Osteoblast (primary cell): ENCODE measurements at places on chromosomes 5 and 9. TPM values are rescaled to one million over a fixed set of nuclear protein-coding genes. Genes with fewer than 3 reads are reported as not detected.

DNA sequence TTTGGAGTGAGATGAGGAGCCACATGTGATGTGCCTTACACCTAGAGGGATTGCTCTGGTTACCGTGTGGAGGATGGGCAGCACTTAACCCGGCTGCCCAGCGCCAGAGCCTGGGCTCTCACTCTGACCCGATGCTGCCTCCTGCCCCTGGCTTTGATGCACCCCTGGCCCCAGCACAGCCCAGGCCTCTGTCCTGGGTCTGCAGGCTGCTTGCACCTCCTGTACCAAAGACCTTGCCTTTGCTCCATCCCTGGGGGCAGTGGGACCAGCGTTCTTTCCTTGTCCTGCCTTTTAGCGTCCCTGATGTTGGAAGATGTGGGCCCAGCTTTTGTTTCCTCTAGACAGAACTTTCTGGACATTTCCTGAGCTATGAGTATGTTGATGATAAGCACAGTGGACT, 40.4 kb downstream of the FGF18 start:
- DNase-seq: no peak

GRCh38 chr9:6567140-6567591, 78.4 kb downstream of the GLDC start:
- no peak for DNase-seq

DNA sequence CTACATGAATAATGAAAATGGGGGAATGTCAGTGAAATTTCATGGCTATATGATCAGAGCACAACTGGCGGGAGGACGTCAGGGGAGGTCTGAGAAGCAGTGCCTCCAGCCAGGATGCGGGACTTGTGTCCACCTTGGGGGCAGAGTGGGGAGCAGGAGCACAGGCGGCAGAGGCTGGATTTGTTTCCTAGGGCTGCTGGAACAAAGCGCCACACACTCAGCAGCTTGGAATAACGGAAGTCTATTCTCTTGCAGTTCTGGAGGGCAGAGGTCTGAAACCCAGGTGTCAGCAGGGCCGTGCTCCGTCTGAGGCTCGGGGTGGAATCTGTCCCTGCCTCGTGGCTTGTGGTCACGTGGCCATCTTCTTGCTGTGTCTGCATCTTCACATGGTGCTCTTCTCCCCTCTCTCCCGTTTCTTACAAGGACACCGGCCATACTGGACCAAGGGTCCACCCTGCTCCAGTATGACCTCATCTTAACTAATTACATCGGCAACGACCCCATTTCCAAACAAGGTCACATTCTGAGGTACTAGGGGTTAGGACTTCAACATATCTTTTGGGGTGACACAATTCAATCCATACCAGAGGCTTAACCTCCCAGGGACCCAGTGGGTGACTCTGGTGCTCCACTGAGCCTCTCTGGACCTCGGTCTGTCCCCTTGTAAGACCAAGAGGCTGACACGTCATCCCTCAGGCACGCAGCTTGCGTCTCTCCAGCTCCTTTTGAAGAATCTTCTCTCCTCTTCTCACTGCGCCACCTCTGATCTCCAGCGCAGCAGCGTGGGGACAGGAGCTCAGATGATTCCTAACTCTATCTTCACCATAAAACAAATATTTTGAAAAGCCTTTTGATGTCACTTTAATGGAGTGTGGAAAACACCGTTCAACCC, 202.5 kb downstream of the CDK5RAP2 start:
- DNase-seq: no peak

GRCh38 chr5:87722286-87722685, 309.6 kb upstream of the CCNH start:
- DNase-seq: peak; percentile 37

- DNase-seq: peak; percentile 27
Observed at GRCh38 chr5:178988436-178989220, 6.5 kb downstream of the GRM6 start.

DNA sequence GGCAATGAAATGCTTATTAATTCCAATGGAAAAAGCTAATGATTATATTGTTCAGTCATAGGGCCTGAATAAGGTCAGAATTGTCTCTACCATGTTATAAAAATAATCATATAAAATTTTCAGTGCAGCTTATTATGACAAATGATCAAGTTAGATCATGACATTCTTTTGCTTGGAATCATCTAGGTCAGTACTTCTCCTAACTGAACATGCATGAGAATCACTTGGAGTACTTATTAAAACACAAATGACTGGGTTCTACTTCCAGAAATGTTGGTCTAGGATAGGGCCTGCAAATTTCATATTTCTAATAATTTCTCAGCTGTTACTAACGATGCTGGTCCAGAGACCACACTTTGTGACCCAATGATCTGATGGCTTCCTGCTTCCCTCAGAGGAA, 806.0 kb upstream of the ZNF608 start:
- DNase-seq: no peak

DNA sequence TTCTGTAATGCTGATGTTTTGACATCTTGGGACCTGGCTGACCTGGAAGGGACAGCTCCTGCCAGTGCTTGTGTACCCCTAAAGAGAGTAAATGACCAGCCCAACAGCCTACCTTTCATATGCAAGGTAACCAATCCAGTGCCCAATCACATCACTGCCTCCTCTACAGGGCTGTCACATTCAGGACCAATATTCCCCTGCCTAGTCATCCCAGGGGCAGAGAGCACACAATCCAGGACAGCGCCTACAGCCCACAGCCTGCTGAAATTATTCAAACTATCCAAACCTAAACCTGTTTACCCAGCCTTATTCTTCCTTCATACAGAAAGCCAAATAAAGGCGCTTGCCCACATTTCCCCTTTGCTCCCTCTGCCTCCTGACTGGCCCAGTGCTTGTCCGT, 284.1 kb downstream of the CTNND2 start:
- DNase-seq: peak; percentile 0

DNA sequence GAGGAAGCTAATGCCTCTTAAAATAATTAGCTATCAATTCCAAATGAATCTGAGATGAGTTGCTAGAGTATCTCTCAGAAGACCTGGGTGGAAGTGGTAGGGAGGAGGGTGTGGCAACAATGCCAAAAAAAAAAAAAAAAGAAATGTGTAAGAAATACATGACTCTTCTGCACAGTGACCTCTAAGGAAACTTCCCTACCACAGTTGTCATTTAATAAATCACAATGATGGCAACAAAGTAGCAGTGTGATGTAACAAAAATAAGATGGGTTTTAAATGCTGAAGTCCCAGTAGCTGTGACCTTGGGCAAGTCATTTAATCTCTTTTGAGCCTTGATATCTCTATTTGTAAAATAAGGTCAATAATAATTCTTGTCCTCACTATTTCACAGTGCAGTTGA, 7.2 kb downstream of the FOXD1 start:
- no peak for DNase-seq

GRCh38 chr5:53590759-53591158, 30.3 kb downstream of the NDUFS4 start:
- no peak for DNase-seq

GRCh38 chr5:82523633-82524032, 245.5 kb upstream of the RPS23 start:
- DNase-seq: no peak

DNA sequence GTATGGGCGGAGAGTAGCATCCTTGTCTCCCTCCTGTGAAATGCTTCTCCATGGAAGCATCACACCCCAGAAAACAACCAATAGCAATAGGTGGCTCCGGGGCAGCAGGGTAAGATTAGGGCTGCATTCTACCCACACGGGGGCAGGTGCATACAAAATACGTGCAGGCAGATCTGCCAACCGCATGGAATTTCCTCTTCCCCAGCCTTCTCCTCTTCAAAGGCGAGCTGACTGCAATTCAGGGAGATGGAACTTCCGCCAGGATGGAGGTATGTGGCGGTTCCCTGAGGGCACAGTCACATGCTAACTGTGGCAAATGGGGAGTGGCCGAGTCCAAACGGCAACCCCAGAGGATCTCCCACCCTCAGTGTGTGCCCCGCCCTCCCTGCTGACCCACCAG, 81.5 kb downstream of the LMNB1 start:
- DNase-seq: peak; percentile 52

- DNase-seq: no peak
Observed at GRCh38 chr9:8011974-8012373, 212.4 kb upstream of the DMAC1 start.

GRCh38 chr5:11292648-11293356, 531.8 kb upstream of the DAP start:
- no peak for DNase-seq

GRCh38 chr9:134382733-134383132, 56.5 kb downstream of the RXRA start:
- no peak for DNase-seq

GRCh38 chr5:39447968-39448367, 23.2 kb upstream of the DAB2 start:
- peak; percentile 39 for DNase-seq

GRCh38 chr5:81520769-81521168, 126.8 kb upstream of the ACOT12 start:
- DNase-seq: no peak

- DNase-seq: no peak
Observed at GRCh38 chr5:142181096-142181495, 72.5 kb downstream of the NDFIP1 start.

GRCh38 chr5:133565993-133566392, 46.3 kb downstream of the FSTL4 start:
- DNase-seq: no peak

DNA sequence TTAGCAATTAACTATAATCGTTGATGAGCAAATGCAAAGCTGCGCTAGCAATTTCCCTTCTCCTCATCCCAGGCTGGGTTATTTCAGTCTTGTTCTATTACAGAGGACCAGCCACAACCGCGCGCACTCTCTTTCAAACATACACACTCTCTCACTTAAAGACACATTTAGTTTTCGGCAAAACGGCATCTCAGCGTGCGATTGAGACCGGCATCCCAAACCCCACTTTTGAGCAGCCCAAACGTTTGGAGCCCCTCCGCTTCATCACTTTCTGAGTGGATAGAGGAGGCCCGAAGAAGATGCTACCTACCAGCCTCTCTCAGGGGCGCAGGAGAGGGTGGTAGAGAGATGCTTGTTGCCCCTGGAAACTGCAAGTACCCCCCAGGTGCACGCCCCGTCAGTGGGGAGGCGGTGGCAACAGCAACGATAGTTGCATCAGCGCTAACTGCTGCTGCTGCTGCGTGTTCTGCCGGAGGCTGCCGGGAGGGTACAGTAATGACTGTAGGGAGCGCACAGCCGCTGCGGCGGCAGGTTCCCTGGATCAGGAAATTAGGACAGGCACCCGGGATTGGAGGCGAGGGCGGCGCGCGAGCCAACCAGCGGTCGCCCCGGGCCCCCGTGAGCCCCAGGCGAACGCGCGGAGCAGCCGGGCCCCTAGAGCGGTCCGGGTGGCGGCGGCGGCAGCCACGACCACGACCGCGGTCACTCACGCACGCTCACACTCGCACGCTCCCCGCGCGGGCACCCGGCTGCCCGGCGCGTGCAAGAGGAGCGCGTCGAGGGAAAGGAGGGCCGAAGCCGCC, 467 bp upstream of the VLDLR start:
- DNase-seq: peak; percentile 95

DNA sequence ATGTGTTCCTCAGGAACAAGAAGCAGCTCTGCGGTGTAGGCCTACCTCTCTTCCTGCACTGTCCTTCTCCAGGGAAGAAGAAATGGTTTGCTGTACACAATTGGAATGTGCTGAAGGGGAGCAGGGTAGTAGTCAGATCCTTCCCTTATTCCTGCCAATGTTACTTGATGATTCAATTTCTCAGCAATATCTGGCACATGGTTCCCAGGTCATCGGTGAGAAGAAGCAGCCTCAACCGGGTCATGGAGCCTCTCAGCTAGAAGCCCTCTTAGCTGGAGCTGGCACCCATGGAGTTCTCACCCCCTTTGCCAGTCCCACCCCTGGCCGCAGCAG, 36.9 kb downstream of the ACTBL2 start:
- DNase-seq: peak; percentile 64

DNA sequence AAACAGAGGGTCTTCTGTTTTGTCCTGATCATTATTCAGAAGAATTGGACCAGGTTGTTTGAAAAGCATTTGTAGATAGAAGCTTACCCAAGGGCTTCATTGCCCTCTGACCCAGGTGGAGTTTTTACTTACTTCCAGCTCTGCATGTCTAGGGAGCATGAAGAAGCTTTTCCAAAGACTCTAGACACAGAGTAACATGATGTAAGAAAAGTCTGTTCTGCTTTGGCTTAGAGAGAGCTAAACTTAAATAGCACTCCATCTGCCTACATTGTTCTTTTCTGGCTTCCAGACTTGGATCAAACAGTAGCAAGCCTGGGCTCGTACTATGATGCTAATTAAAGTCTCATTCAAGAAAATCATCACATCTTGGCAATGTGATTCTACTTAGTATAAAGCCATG, 112.1 kb downstream of the SNCAIP start:
- no peak for DNase-seq

GRCh38 chr9:34771007-34771406, 61.1 kb upstream of the CCL21 start:
- DNase-seq: no peak

DNA sequence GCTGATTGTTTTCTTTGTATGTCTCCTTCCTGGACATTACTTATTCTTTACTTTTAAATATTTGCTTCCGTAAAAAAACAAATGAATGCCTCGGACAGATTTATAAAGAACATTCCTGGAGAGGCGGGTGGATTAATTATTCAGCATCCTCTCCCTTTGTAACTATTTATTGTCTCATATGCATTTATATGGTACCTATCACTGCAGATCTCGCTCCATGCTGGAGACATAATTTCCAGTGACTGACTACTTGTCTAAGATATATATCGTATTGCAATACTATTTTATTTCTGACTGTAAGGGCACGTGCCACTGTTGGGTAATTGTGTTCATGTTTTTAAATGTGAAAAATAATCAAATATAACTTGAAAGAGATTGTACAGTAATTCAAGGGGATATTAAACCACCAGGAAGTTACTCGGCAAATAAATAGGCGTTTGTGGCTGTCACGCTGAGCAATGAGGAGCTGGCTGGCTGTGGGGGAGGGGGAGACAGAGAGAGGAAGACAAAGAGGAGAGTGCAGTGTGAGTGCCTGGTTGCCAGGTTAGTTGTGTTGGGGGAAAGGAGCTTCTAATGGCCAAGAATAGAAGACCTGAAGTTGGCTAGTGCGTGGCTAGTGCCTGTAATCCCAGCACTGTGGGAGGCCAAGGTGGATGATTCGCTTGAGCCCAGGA, 131.8 kb upstream of the GABRP start:
- DNase-seq: no peak

DNA sequence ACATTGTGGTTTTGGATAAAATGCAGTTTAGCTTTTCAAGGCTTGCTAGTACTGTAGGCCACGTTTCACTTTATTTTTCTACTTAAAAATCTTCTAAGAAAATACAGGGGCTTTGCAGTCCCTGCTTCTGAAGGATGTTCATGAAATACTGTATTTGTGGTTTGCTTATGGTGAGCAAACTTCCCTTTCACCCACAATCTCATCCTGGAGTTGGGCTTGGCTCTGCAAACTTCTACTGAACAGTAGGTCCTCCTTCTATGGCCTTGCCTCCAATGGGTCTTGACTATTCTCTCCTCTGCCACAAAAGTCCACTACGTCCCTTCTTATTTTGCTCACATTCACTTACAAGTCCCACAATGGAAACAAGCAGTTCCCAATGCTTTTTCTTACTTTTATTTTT, 502.7 kb upstream of the KLF4 start:
- DNase-seq: no peak

- DNase-seq: peak; percentile 49
Observed at GRCh38 chr5:32805971-32806638, 95.0 kb downstream of the NPR3 start.

The SHC3 gene
- total RNA-seq: under 0.01 and 0.36 TPM in 2 replicates

The CCDC171 gene
- 5.8 and 8.0 TPM in 2 replicates for total RNA-seq

The SPATA31E1 gene
- total RNA-seq: under 0.01 TPM in 1 of 2 replicates, not detected in the other

The DMGDH gene
- total RNA-seq: 7.2 and 9.7 TPM in 2 replicates

The PPP1R2B gene
- total RNA-seq: under 0.01 TPM in 2 replicates

The GLE1 gene
- 17.1 and 19.2 TPM in 2 replicates for total RNA-seq

The MSMP gene
- total RNA-seq: not detected in 2 replicates

The CXXC5 gene
- 186 and 210 TPM in 2 replicates for total RNA-seq

The FOXD4L3 gene
- under 0.01 TPM in 1 of 2 replicates, not detected in the other for total RNA-seq

The PCDHGC4 gene
- total RNA-seq: 2.9 and 3.8 TPM in 2 replicates

The PAEP gene
- total RNA-seq: not detected in 2 replicates

The ITGA1 gene
- total RNA-seq: 28.6 and 31.8 TPM in 2 replicates

The PCDHGA10 gene
- 23.2 and 24.8 TPM in 2 replicates for total RNA-seq
